Stimulated activated CD8-positive, alpha-beta memory T cell treated with anti-CD3 and anti-CD28 coated beads, Interleukin-2, amount 100 ng/mL, for 48 hours (primary cell): ENCODE measurements at places on chromosomes 1 and 21.

DNA sequence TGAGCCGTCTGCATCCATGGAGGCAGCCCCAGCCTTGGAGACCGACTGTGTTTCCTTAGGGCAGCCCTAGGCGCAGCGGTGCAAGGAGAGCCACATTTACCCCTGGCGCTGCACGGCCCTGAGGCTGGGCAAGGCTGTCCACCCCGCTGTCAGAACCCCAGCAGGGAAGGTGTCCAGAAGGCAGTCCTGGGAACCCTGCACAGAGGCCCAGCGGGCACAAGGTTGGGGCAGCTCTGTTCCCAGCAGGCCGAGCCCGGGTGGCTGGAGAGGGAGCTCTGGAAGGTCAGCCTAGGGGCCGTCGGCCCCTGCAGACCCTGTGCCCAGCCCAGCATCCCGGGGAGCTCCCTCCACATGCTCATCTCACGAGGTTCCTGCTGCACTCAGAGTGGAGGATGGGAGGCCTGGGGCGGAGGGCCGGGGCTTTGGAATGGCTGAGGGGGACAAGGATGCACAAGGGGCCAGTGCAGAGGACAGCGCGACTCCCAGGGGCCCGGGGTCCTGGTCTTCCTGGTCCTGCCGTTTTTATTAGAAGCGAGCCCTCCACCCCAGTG, 19.9 kb upstream of the SAMD11 start:
- no peak for DNase-seq

DNA sequence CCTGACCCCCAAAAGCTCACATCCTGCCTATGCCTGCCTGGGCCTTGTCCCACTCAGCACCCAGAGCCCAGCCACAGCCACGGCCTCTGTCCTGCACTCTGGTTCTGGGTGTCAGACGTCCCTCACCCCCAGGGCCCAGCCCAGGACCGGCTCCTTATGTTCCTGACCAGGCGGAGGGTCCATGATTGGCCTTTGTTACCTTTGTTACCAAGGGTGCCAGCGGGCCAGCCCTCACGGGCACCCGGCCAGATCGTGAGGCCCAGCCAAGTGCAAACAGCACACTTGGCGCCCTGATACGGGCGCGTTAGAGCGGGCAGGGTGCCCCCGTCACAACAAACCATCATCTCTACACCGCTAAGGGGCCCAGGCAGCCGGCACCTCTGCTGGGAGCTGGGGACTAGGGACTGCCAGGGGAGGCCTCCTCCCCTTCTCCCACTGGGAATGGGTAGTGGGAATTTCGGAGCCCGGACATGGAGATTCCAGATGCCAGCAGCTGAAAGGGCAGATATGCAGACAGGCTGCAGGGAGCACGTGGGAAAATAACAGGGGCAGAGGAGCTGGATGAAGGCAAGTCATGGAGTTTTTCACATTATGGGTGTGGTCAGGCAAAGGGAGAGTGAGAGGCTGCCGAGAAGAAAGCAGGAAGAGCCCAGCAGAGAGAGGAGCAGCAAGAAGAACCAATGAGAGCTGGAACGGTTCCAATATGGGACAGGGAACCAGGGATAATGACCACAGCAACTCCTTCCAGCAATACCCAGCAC, 22.1 kb downstream of the HSPG2 start:
- no peak for DNase-seq

DNA sequence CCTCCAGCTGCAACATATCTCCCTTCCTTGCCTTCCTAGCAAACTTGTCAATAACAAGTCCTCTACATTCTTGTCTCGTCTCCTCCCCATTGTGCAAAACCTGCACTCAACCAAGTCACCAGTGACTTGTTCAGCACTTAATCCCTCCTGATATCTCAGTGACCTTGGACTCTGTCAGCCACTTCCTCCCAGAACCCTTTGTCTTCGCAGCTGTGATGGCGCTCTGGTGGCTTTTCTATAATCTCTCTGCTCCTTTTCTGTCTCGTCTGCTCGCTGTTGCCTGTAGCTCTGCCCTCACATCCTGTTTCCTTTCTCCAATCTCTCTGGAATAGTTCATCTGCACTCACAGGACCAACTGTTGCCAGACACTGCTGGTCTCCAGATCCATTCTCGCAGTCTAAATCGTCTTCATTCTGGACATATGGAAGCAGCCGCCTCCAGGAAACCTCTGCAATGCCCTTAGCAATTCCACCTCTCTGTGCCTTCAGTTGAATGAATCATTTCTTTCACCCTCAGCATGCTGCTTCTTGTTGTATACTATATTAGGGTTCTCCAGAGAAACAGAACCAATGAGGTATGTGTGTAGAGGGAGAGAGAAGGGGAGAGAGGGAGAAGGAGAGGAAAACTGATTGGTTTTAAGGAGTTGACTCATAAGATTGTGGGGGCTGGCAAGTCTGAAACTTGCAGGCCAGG, 17.4 kb upstream of the IFNAR2 start:
- DNase-seq = no peak

DNA sequence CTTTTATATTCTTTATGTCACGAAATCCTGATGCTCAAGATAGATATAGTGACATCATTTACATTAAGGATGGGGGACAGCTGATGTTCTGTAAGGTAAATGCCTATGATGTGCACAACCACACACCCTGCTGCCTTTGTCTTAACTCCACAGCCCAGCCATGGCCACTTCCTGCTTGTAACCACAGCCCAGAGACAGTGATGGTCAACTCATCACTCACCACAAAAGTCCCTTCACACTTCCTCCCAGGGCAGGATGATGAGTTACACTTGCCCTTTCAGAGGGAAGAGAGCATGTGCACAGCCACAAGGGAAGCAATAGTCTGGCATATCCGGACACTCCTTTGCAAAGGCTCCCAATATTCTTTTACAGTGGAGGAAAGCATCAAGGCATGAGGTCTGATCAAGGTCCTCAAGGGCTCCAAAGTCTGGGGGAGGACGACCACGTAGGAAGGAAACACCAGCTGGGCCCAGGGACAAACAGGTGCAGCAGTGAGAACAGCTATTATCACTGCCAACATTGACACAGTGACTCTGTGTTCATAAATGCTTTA, 53.8 kb downstream of the PLPP3 start:
- no peak for DNase-seq

DNA sequence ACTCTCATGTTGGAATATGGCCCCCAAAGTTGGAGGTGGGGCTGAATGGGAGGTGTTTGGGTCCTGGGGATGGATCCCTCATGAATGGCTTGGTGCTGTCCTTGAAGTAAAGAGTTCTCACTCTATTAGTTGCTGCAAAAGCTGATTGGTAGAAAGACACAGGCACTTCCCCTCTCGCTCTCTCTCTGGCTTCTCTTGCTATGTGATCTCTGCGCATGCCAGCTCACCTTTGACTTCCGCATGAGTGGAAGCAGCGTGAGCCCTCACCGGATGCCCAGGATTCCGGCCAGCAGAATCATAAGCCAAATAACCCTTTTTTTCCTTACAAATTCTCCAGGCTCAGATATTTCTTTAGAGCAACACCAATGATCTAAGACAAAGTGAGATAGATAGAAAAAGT, 20.9 kb upstream of the CCSAP start:
- no peak for DNase-seq

- DNase-seq = no peak
Measured at GRCh38 chr1:42950116-42950481, 8.6 kb downstream of the SLC2A1 start.

DNA sequence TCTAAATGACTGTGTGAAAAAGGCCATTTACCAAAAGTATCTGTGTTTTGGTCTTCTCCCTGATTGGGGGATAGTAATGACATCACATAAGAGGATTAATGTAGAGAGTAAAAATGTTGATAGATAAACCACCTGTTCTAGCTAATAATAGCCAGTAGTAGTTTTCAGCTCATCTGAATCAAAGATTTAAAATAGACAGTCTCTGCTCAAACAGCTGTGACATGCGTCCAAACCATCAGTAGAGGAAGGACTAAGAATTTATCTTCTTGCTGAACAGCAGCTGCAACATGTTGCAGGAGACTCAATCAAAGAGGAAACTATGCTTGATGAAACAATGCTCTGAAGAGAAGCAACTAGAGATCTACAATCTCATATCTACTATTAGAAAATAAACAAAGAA, 21.4 kb downstream of the TMPRSS15 start:
- DNase-seq = no peak

DNA sequence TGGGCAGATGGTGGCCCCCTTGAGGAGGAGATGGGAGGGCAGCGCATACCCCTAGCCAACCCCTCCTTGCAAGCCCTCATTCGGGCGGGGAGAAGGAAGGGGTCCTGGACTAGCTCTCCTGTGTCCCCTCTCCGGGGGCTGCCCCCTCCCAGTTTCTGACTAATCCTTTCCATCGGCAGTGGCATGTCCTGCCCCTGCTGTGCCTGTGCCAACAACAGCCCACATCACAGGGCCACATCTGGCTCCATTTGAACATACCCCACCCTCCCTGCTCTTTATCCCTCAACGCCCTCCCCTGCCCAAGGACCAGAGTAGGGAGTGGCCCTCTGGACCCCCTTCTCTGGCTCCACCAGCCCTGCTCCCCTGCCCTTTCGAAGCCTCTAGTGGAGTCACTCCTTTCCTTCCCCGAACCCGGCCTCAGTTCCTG, 11.0 kb upstream of the LMNA start:
- no peak for DNase-seq

DNA sequence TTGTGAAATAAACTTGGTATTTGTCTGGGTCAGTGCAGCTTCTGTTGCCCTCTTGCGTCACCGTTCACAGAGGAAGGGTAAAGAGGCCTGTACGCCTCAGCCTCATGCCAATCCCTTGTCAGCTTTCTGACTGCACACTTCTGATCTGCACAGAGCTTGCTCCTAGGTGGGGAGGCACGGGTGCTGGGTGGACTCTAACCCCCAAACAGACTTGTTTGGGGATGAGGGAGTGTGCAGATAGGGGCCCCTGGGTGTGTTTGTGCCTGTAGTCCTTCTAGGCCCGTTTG, 803 bp upstream of the B4GALT2 start:
- DNase-seq = no peak

GRCh38 chr1:78779831-78780230, 130.2 kb downstream of the IFI44 start:
- DNase-seq = no peak

DNA sequence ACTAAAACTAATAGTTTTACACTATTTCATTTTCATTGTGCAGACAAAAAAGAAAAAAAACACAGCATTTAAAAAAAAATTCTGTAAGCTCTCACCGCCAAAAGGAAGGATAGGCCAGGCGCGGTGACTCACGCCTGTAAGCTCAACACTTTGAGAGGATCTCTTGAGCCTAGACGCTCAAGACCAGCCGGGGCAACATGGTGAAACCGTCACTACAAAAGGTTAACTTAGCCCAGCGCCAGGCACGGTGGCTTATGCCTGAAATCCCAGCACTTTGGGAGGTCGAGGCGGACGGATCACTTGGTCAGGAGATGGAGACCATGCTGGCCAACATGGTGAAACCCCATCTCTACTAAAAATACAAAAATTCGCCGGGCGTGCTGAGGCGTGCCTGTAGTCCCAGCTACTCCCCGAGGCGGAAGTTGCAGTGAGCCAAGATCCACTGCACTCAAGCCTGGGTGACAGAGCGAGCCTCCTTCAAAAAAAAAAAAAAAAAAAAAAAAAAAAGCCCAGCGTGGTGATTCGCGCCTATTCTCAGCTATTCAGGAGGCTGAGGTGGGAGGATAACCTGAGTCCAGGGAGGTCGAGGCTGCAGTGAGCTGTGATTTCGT, 14.3 kb upstream of the SPEN start:
- no peak for DNase-seq

DNA sequence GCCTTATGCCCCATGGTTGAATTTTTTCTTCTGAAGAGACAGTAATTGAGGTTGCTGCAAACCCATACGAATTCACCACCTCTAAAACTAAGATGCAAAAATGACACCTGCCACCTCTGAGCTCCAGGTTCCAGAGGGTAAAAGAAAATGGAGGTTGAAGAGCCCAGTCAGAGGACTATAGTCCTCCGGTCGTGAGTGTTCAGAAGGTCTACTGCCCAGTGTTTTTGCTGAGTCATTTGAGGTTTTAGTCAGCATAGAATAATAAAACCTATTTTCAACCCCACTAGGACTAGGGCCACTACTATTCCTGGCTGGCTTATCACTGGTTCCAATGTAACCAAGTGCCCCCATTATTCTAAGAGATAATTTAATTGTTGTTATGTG, 12.9 kb upstream of the SLAMF7 start:
- DNase-seq = no peak

DNA sequence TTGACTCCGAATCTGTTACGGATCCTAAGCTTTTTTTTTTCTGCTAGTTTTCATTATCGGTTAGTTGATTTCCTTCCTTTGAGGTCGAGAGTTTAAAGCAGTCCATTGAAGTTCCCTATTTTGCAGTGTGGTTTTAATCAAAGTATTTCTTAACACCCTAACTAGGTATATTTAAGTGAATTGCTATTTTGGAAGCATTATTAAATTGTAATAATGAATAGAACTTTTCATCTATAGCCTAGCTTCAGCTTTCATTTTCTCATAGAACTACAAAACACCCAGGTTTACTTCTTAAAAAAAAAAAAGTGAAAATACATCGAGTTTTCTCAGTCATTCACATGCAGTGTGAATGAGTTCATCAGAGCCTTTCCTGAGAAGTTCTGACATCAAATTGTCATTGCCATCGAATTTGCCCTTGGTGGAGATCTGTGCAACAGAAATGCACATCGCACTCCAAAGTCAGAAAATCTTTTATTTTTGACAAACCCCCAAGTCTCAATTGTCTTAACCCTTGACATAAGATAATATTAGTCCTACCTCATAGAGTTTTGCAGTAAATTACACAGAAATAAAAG, 1.1 kb upstream of the LBR start:
- no peak for DNase-seq

GRCh38 chr21:38380481-38381137, 117.7 kb downstream of the ERG start:
- DNase-seq = no peak

GRCh38 chr1:61254634-61255357, 172.4 kb downstream of the NFIA start:
- DNase-seq = no peak

DNA sequence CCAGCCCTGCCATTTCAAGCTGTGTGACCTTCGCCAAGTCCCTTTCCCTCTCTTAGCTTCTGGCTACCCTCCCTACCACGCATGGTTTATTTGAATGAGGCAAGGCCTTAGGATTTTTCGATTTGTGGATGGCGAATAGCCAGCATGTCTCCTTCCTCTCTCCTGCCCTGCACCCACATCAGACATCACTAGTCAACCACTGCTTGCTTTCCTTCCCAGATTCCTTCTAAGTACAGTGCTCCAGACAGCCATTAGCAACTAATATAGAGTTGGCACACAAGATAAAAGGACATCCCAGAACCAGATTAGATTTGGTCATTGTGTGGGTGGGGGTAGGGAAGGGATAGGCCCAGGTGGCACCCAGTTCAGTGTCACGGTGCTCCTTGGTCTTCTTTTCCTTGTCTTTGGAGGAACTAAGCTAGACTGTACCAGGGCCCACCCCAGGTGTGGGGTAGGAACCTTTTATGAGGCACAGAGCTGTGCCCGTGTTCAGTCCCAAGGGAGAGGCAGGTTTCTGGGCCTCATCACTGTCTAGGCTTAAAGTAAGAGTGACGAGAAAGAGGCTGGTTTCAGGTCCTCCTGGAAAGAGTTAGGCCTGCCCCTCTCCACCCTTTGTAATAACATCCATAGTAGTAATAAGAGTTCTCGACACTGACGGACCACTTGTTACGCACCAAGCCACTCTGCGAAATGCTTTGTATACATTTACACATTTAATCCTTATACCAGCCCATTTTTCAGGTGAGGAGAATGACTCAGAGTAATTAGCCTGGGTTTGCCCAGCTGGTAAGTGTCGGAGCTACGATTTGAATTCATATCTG, 8.6 kb downstream of the ALPL start:
- DNase-seq = no peak

GRCh38 chr1:26031196-26031595, 9.6 kb downstream of the EXTL1 start:
- DNase-seq = no peak

- no peak for DNase-seq
Measured at GRCh38 chr1:23407016-23407630, 17.4 kb downstream of the TCEA3 start.
